NCI-H2029 (cell line): ENCODE measurements at places on chromosomes 2 and 18.

DNA sequence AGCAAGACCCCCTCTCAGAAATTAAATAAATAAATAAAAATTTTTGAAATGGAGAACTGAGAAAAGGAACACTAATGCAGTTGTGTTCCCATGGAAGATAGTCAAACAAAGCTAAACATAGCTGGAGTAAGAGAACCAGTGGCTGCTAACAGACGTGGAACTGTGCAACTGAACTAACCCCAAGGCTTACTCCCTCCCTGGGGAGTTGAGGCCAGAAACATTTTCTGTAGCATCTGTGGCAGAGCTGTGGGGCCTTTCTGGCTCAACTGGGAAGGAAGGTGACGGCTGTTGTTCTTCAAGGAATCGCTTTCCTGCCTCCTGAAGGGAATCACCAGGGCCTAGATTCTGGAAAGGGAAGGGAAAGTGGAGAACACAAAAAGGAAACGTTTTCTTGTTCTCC is 53.9 kb upstream of the B3GNT2 start:
- DNase-seq = no peak

DNA sequence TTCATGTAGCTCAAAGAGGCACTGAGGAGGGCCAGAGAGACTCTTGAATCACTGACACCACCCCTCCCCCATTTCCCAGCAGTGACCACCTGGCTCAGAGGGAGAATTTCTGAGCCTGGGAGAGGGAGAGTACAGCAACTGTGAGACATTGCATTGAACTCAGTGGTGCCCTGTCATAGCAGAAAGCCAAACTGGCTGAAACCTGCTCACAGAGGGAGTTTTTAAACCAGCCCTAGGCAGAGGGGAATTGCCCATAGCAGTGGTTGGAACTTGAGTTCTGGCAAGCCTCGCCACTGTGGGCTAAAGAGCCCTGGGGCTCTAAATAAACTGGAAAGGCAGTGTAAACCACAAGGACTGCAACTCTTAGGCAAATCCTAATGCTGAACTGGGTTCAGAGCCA is 243.1 kb downstream of the ADCYAP1 start:
- DNase-seq = no peak

GRCh38 chr2:139031722-139032121 is 251.5 kb upstream of the NXPH2 start:
- DNase-seq = no peak

- no peak for DNase-seq
Measured at GRCh38 chr2:238082151-238082550, 18.0 kb upstream of the ESPNL start.

- no peak for DNase-seq
Measured at GRCh38 chr18:34740724-34741123, 30.6 kb downstream of the DTNA start.

DNA sequence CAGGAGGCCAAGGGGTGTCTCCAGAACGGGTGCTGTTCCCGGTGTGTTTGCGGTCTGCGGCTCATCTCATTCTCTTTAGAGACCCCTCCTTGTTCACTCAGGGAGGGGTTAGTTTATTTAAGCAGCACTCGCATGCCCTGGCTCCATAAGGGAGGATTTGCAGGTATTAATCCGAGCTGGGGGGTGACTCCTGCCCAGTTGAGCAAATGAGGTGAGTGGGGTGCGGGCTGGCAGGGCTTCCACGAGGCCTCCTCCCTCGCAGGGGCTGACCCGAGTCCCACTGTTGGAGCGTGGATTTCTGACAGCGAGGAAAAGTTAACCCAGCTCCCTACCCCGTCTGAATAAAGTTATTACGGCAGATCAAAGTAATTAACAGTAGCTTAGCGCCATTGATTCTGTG is 371.8 kb upstream of the SALL3 start:
- DNase-seq = no peak

DNA sequence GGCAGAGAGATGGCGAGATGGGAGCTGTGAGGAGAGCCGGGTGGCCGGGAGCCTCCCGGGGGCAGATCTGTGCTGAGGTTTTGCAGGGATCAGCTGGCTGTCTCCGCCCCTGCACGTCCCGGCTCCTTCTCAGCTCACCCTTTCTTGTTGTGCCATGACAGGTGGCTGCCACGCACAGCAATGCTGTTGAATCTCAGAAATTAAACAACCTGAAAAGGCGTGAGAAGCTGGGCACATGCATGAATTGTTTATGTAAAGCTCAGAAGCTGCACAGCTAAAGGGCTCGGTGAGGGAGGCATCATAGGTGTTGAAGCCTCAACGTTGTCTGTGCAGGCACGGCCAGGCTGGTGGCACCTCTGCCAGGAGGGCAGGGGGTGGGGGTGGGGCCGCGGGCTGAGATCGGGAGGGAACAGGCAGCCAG is 858 bp upstream of the RTP5 start:
- no peak for DNase-seq

- DNase-seq = no peak
Measured at GRCh38 chr2:10007921-10008808, 35.2 kb upstream of the KLF11 start.

- no peak for DNase-seq
Measured at GRCh38 chr2:200239216-200239615, 67.3 kb upstream of the SPATS2L start.

DNA sequence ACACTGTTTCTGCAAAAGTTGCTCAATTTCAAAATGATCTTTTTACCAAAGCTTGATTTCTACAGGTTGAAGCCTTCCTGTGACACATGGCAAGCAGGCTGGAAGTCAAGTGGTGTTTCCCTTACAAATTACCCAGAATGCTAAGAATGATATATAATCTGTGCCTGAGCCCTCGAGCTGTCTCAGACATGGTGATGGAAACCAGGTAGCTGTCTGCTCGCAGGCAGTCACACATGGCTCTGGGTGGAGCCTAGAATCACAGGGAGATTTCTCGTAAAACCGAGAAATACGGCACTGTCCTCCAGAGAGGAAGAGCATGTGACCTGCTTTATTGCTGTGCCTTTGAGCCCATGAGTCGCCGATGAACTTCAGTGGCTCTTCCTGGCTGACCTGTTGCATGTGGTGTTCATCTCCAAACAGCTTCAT is 392.9 kb downstream of the ZNF521 start:
- no peak for DNase-seq

- no peak for DNase-seq
Measured at GRCh38 chr2:8633735-8634313, 48.0 kb upstream of the ID2 start.

DNA sequence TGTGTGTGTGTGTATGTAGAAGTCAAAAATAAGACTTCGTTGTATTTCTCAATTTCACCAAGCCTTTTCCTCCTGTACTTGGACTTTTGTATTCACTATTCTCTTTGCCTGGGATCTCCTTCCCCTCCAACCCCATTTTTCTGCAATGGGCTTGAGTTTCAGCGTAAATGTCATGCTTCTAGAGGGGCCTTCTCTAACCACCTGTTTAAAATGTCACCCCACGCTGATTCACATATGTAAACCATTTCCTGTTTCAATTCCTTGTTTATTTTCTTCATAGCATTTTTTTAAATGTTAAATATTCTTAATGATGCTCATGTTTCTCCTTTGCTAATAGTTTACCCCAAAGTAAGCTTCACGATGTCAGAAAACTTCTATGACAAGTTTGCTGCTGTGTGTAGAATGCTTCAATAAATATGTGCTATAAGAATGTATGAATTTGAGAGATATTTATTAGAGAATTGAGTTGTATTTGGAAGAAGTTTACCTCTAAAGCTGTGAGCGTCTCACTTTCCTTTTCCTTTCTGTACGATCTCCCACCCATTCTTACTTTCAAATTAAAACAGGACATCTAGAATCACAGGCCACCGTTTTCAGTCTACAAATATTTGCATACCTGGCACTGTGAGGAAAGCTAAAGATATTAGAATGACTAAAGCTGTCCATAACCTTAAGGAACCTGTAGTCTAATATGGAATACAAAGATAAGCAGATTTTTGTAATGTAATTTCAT is 762.4 kb downstream of the LRRTM4 start:
- no peak for DNase-seq

- DNase-seq = no peak
Measured at GRCh38 chr2:65880436-65880835, 448.0 kb upstream of the SPRED2 start.

- peak; percentile 76 for DNase-seq
Measured at GRCh38 chr2:165567273-165567672, 97.8 kb downstream of the CSRNP3 start.

DNA sequence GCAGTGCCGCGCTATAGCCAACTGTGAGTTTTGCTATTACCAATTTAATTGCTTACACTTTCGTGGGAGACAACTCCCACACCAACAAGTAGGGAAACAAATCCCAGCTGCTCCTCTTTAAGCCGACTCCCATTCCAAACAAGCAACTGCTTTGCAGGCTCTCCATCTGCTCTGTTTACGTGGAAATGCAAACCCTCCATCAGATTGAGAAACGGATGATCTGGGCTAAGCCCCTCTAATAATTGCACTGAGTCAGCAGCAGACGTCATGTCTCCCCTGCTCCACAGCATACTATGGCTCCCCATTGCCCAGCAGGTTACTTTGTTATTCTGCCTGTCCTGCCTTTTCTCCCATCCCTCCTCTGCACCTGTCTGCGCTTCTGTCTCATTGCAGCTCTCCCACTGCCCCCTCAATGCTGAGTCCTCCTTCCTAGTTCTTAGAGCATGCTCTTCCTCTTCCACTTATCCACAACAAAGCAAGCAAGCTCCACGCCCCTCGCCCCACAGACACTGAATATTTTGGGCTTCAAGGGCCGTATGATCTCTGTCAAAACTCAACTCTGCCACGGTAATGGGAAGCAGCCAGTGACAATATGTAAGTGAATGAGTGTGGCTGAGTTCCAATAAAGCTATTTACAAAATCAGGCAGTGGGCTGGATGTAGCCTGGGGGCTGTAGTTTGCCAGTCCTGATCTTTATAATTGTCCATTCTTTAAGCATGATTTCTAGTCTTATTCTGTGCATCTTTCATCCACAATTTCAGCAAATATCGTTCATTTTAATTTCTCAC is 39.5 kb upstream of the ARL4C start:
- no peak for DNase-seq

DNA sequence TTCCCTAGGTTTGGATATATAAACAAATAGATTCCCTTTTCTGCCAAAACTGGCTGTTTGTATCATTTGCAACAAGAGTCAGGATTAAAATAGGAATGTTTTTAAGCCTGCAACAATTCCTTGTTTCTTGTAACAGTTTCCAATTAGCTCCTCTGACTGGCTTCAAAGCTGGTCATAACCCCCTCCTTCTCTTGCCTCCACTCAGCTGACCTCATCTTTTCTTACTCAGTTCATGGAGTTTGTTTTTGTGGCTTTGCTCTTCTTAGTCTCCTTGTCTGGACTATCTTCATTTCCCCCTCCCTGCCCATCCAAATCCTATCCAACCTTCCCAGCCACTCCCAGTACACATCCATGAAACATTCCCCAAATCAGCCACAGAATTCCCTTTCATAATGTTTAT is 14.3 kb upstream of the RAPH1 start:
- DNase-seq = no peak

GRCh38 chr2:164839914-164840457 is 1.6 kb downstream of the COBLL1 start:
- DNase-seq = no peak

GRCh38 chr2:160493227-160494028 is at the start of gene RBMS1:
TSS of gene RBMS1 (minus strand) at chr2:160493807. CDS start at chr2:160493363, 444 bp downstream.
- peak; percentile 14 for DNase-seq

GRCh38 chr2:237737196-237737865 is 61.2 kb upstream of the RBM44 start:
- DNase-seq = no peak

GRCh38 chr2:11014026-11014425 is 102.3 kb downstream of the KCNF1 start:
- DNase-seq = no peak

GRCh38 chr2:126668254-126668653 is 12.3 kb downstream of the GYPC start:
- DNase-seq = no peak

- DNase-seq = no peak
Measured at GRCh38 chr2:169772651-169773050, 26.0 kb upstream of the SSB start.

GRCh38 chr2:126802316-126802715 is 96.4 kb upstream of the TEX51 start:
- no peak for DNase-seq

- no peak for DNase-seq
Measured at GRCh38 chr2:182920631-182921056, 54.2 kb upstream of the FRZB start.

GRCh38 chr2:77767388-77768076 is 245.4 kb upstream of the LRRTM4 start:
- DNase-seq = no peak
